ENCODE measurements at places on chromosomes 11 and 22.

GRCh38 chr11:78078218-78079167 lies 1.2 kb downstream of the NDUFC2 start:
- DNase-seq, result no peak

GRCh38 chr11:106133529-106133928 lies 56.1 kb downstream of the AASDHPPT start:
- DNase-seq, result peak; percentile 11

DNA sequence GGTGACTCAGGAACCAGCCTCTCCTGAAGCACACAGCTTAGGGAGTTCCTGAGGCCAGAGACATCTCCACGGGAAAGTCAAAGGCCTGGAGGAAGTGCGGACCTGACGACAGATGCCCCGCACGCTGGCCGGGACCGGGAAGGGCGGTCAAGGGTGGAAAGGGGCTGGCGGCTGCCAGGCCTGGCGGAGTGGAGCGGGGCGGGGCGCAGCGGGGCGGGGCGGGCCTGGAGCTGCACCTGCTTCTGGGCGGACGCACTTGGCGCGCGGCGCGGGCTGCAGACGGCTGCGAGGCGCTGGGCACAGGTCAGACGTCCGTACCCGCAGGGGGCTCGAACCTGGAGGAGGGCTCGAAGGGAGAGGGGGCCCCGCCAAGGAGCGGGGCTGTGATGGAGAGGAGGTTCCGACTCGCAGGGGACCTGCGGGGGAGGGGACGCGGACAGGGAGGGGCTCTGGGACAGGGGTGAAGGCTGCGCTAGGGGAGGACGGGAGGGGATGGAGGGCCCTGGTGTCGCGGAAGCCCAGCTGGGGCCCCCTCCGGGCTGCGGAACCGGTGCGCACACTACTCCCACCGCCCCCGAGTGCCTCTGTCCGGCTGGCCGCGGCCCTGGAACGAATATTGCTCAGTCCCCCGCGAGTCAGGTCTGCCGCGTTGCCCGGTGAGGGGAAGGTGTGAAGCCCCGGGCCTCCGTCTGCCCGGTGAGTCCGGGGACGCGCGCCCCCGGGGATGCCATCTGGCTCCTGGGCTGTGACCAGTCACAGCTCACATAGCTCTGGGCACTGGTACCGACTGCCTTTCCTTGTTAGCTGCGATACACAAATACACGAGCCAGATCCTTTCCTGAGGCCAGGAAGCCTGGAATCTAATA lies at the start of gene TMEM45B:
TSS of gene TMEM45B (plus strand) at position 253 of the 866 bp plus-strand sequence. CDS start 36,635 bp downstream, outside the sequence.
- no peak for DNase-seq

GRCh38 chr11:10459029-10459970 lies 4.2 kb downstream of the AMPD3 start:
- peak; percentile 70 for DNase-seq

DNA sequence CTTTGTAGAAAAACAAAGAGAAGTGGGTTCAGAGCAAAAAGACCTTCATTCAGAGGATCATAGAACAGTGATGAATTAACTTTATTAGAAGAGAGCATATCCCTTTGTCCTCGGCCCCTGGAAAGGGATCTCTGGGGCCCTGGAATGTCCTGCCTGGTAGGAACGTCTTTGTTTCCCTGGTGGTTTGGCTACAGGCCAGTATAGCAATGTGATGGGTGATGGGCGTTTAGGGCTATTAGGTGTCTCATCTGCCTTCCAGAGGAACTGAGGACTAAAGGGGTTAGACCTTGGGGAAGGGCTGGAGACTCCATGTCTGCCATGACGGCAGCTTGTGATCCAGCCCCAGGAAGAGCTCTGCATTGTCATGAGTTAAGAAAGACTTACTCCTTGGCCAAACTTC lies 9.1 kb downstream of the APOL4 start:
- no peak for DNase-seq

DNA sequence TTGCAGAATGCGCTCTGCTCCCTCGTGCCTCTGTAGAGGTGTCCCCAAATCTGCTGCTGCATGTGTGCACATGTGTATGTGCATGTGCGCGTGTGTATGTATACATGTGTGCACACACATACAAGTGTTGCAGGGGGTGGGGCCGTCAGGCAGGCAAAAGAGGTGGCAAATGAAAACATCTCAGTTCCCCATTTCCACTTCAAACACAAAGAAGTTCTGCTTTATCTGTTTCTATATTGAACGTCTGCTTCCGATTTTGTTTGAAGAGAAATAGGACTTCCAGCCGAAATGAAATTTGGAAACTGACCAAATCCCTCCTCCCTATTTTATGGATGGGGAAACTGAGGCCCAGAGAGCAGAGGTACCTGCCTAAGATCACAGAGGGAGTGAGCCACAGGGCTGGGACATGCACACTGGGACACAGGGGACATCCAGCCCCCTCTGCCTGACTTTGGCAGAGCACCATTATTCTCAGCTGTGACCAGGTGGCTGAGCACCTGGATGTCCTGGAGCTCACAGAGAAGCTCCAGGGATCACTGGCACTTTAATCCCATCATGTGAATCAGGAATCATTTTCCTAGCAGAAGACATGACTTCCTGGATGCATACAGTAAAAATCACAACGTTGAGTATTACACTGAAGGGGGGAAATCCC lies 41.2 kb upstream of the ALX4 start:
- DNase-seq, result peak; percentile 61

DNA sequence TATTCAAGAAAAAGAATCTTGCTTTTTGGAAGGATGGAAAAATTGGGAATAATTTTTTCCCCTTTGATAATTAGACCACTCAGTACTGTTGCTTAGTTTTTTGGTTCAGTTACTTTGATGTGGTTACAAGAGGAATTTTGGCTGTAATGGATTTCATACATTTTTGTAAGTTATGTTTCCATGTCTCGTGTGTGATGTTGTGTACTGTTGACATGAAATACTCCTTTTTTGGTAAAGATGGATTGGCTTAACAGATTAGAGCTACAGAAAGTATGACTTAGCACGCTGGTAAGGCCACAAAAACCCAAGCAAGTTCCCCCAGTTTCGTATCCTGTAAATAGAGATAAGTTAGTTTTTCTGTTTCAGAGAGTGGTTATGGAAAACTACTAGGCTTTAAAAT lies 11.9 kb downstream of the TBCEL start:
- DNase-seq, result no peak

DNA sequence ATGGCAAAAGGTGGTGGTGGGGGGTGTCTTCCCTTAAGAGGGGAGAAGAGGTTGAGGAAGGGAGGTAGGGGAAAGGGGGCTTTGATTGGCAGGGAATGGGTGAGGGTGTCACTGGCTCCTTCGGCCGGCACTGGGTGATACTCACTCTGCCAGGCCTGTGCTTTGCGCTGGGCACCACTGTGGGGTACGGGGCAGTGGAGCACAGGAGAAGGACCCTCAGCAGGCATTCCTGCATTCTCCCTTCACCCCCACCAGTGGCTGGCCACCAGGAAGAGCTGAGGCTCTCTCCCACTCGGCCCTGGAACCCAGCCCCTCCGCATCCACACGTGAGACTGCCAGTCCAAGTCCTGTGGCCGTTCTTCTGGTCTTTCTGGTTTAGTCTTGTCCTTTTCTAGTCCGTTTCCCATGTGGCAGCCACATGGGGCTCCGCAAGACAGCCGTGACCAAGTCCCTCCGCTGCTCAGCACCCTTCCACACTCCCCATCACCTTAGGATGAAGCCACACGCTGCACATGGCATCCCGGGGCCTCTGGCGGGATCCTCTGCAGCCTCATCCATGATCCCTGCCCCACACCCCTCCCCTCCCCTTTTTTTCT lies 8.0 kb downstream of the CAPN5 start:
- DNase-seq, result no peak

DNA sequence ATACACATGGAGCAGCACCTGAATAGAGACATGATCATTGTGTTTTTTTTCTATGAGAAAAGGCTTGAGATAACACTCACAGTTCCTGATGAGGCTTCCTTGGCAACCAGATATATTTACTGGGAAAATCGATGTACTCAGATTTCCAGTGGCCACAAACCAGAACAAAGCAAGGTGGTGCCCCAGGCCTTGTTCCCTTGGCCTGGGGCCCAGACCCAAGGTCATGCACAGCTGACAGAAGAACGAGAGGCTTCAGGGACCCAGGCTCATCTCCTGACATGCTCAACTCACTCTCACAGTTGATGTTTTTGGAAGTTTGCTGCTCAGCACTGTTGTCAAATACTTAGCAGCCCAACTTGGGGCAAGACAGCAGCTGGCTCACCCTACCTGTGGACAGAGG lies 281.8 kb downstream of the NTM start:
- DNase-seq, result no peak

DNA sequence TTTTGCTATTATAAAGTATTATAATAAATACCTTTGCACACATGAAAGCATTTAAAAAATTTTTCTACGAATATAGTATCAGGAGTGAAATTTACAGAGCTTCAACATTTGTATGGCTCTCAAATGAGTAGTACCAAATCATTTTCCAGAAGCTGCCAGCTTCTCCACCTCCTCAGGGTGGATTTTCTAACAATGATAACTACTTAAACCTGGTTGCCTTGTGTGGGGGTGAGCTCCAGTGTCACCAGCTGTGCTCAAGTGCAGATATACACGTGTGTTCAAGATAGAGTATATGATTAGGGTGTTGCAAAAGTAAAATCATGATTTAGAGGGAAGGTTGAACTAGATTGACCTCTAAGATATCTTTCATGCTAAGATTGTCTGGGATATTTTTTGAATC lies 48.2 kb downstream of the HORMAD2 start:
- no peak for DNase-seq

GRCh38 chr11:97742717-97743116 lies 1278.0 kb upstream of the CNTN5 start:
- DNase-seq, result no peak

GRCh38 chr11:74132833-74133232 lies 38.0 kb downstream of the C2CD3 start:
- no peak for DNase-seq

- DNase-seq, result peak; percentile 23
Measured at GRCh38 chr11:12289667-12290476, 87.5 kb upstream of the PARVA start.

- DNase-seq, result no peak
Measured at GRCh38 chr11:2382129-2382517, 5.0 kb downstream of the CD81 start.

- DNase-seq, result no peak
Measured at GRCh38 chr11:107508201-107508857, 50.7 kb upstream of the CWF19L2 start.

DNA sequence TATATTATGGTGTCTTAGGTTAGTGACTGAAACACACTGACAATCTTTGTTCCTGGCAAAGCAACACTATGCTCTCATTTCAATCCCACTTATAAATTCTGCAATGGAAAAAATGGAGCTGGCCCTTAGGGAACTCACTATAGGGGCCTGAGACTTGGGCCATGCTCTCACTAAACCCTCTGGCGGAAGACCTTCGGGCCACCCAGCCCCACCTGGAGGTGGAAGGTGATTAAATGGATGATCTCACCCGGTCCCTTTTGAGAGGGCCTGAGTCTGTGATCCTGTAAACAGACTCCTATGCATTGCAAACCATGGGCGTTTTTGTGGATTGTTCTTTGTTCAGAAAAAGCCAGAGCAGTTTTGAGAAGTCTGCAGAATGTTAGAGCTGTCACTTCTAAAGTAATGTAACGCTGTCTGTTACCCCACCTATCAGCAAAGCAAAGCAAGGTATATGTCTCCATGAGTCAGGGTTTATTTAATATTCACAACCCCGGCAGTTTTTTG lies 17.0 kb upstream of the CDON start:
- DNase-seq, result no peak

DNA sequence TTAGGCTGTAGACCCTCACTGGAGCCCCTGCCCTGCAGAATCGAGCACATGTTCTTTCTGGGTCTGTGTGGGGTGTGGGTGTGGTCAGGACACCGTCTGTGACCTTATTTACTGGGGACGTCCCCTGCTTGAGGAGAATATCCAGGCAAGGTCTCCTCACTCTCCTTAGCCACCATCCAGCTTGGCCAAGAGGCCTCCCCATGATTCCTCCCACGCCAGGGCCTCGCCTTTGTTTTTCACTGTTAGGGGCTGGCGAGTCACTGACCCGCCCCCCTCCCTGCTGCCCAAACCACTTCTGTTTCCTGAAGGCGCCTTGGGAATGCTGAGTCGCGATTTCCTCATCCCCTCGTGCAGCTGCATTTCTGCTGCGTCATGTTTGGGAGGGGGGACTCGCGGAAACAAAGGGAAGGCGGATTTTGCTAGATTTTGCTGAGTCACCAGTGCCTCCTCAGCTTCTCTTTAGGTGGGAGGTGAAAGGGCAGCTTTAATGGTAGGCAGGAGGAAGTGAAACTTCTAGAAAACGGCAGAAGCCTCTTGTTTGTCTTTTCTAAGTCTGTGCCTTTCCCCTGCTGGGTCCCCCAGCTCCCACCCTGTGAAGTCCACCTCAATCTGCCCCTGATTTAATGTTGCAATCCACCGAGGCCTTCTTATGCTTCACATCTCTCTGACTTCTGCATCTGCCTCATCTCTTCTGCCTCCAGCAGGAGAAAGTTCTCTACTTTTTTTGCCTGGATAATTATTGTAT lies 4.0 kb upstream of the HMOX1 start:
- DNase-seq, result peak; percentile 81

GRCh38 chr11:69133251-69133650 lies 22.5 kb upstream of the SMIM38 start:
- no peak for DNase-seq

- no peak for DNase-seq
Measured at GRCh38 chr22:38171927-38172831, 9.5 kb downstream of the PLA2G6 start.

DNA sequence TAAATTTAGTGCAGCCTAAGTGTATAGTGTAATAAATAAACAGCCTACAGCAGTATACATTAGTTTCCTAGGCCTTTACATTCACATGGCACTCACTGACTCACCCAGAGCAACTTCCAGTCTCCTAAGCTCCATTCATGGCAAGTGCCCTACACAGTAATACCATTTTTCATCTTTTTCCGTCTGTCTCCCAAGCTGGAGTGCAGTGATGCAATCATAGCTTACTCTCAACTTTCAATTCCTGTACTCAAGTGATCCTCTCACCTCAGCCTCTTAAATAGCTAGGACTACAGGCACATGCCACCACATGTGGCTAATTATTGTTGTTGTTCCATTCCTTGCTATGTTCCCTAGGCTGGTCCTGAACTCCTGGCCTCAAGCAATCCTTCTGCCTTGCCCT lies 54.4 kb downstream of the FCHSD2 start:
- DNase-seq, result no peak

GRCh38 chr11:11464555-11464954 lies 111.5 kb upstream of the CSNK2A3 start:
- no peak for DNase-seq

- no peak for DNase-seq
Measured at GRCh38 chr11:108852701-108853100, 187.8 kb downstream of the DDX10 start.

DNA sequence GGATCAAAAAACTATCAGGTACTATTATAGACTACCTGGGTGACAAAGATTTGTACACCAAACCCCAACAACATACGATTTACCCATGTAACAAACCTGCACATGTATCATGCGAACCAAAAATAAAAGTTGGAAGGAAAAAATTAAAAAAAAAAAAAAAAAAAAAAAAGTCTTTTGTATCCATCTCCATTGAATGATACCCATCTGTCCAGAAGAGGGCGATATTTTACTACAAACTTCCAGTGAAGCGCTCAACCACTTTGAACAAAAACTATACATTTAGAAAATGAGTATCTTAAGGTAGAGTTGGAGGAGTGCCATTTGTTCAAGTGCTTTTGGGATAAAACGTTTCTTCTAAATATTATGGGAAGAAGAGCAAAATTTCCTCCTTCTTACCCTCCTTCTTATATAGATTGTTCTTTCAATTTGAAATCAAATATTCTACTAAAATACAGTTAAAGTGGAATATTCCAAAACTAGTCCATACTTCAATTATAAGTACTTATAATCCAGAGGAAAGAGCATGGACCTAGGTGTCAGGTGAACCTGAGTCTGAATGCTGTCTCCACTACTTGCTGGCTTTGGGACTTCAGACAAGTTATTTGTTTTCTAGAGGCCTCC lies 23.3 kb downstream of the ARL14EP start:
- peak; percentile 24 for DNase-seq
